ENCODE measurements at places on chromosomes 2 and 18.
A peak's percentile ranks its signal among the peaks of the same experiment; 100 is the strongest.

- peak; percentile 69 for DNase-seq
Observed at GRCh38 chr2:20050646-20051531, 539 bp downstream of the LAPTM4A start.

DNA sequence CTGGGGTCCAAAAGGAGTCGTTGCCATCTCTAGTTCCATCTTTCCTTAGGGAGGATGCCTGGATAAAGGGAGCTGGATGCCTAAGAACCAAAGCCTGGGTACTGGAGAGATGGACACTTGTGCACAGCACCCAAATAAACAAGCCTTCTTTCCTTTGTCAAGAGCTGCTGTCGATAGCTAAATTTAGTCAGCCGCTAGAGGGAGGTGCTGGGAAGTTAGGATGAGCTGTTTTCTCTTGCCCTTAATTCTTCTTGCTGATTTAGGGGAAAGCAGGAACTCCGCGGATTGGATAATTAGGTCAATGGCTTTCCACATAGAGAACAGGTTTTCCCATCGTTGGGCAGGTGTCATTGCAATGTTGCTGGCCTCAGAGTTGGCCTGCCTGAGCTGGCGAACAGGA lies 30.9 kb upstream of the SERPINB12 start:
- peak; percentile 39 for DNase-seq

DNA sequence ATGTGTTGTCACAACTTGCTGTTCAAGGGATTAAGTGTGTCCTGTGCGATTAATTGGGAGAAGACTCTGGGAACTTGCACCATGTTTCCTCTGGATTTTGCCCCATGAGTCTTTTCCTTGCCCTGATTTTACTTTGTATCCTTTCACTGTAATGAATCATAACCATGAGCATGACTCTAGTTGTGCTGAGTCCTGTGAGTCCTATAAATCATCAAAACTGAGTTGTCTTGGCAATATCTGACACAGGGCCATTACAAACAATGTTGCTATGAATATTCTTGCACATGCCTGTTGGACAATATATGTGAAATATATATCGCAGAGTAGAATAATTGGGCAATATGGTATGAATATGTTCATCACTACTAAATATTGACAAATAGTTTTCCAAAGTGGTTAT lies 56.5 kb upstream of the COL5A2 start:
- no peak for DNase-seq

GRCh38 chr2:79394485-79394859 lies 118.4 kb upstream of the CTNNA2 start:
- no peak for DNase-seq

DNA sequence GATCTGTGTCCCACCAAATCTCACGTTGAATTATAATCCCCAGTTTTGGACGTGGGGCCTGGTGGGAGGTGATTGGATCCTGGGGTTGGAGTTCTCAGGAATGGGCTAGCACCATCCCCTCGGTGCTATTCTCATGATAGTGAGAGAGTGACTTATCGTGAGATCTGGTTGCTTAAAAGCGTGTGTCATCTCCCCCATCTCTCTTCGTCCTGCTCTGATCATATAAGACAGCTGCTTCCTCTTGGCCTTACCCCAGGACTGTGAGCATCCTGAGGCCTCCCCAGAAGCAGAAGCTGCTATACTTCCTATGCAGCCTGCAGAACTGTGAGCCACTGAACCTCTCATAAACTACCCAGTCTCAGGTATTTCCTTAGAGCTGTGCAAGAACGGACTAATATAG lies 163.7 kb upstream of the NDUFV2 start:
- peak; percentile 28 for DNase-seq

DNA sequence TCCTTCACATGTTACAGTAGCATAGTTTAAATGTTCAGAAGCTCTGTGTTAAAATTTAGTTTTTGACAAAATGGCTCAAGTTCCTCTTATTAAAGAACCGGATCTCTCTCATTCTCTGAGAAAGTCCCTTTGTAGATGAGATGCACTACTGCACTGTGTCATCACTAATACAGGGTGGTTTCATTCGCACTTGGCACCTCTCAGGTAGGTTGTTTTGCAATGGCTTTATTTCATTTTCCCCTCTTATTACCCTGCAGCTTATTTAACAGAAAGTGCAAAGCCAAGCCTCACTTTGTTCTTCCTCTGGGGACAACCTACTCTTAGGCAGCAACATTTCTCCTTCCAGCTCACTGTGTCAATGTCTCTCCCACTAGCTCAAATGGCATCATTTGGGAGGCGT lies 185.1 kb downstream of the DLGAP1 start:
- DNase-seq: no peak

- DNase-seq: peak; percentile 11
Observed at GRCh38 chr2:4134551-4135550, 431.5 kb downstream of the DCDC2C start.

- peak; percentile 5 for DNase-seq
Observed at GRCh38 chr2:257429-257828, 6.4 kb downstream of the SH3YL1 start.

DNA sequence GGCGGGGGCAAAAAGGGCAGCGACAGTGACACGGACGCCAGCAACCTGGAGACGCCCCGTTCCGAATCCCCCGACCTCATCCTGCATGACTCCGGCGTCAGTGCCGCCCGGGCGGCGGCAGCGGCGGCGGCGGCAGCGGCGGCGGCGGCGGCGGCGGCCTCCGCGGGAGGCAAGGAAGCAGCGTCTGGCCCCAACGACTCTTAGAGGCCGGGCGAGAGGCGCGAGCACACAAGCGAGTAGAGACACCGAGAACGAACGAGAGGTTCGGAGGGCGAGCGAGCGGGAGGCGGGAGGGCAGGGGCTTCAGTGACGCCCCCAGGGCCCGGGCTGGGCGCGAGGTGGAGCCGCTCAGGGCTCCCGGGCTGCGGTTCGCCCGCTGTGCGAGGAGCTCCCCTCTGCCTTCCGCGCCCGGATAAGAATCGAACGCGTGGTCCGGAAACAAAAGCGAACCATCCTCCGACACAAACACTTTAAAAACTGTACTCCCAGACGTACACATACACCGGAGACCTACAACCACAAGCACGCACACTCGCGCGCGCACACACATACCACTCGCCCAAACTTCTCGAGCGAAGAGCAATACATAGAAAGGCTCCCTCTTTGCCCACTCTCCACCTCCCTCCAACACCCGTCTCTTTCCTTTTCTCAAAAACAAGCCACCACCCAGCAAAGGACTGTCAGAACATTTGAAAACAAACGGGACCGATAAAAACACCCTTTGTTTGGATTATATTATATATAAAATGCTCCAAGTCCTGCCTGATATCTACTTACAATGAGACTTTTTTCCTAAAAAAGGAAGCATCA lies 2.8 kb downstream of the SP9 start:
- peak; percentile 51 for DNase-seq

- peak; percentile 62 for DNase-seq
Observed at GRCh38 chr2:60485055-60485454, 68.4 kb downstream of the BCL11A start.

DNA sequence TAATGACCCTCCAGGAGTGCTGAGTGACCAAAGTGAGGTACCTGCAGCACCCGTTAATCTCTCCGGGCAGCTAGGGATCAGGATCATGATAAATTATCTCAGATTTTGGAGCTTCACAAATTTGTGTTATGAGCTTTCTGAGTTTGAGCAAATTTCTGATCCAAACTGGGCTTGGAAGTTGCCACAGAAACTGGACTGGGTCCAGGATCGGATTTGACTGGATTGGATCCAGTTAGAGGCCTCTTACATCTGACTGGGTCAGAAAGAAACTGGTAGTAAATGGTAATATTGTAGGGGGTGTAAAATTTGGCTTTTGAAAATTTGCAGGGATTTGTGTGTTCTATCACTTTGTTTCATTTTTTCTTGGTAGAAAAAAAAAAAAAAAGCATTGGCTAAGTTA lies 19.7 kb upstream of the CAPN13 start:
- no peak for DNase-seq

DNA sequence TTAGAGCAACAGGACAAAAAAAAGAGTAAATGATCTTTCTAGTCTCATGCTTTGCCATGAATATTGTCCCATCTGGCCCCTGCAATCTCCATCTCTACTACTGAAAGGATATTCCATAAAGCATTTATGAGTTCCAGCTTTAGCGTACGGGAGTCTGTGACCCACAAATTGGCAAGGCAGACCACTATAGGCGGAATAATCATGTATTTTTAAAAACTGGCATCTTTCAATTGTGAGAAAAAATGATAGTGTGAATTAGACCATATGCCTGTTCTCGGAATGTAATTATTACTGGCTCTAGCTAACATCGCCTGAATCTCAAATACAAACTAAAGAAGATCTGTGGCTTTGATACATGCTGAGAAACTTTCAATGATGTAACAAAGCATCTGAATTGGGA lies 738.1 kb upstream of the NXPH2 start:
- no peak for DNase-seq

- no peak for DNase-seq
Observed at GRCh38 chr2:205800773-205801172, 118.5 kb downstream of the NRP2 start.

DNA sequence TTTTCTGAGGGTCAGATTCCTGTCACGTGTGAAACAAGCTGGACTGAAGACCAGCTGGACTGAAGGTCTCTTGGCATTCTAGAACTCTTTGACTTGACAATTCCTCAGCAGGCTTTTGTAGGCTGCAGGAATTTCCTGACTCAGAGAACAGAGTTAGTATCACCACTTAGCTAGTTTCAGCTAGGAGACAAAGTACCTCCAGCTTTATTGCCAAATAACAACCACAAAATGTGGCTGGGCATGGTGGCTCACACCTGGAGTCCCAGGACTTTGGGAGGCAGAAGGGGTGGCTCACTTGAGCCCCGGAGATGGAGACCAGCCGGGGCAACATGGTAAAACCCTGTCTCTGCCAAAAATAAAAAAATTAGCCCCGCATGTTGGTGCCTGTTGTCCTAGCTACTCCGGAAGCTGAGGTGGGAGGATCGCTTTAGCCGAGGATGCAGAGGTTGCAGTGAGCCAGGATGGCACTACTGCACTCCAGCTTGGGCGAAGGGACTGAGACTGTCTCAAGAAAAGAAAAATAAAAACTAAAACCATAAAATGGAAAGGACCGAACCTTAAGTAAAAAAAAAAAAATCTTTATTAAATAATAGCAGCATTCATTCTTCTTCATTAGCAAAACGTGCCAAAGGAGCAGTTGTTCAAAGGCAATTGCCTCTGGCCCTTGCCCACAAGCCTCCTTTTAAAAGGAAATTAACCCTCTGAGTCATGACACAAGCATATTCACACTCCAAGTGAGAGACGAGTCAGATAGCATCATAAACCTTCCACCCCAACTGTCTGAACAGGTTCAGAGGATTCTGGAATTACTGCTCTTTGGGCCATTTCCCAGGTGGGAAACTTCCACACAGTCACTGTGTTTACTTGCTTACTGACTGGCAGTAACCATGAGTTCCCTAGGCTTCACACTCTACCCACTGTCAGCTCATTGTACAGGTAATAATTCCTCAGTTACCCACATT lies 88.9 kb downstream of the MYL12B start:
- no peak for DNase-seq

DNA sequence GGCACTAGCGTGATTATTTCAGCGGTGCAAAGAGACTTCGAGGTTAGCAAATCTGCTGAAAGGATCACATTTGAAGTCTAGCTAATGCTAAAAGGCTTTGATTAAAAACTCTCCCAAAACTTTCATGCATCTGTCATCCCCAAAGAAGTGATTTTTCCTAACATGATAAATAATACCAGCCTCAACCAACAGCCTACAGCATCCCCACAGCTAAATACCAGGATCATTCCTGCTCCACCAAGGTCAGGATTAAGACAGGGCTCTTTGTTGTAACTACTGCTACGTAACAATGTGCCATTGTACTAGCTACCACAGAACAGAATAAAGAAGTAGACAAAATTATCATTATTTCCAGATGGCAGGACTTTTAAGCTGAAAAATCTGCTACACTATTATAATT lies 1.6 kb downstream of the OR6B3 start:
- DNase-seq: no peak

DNA sequence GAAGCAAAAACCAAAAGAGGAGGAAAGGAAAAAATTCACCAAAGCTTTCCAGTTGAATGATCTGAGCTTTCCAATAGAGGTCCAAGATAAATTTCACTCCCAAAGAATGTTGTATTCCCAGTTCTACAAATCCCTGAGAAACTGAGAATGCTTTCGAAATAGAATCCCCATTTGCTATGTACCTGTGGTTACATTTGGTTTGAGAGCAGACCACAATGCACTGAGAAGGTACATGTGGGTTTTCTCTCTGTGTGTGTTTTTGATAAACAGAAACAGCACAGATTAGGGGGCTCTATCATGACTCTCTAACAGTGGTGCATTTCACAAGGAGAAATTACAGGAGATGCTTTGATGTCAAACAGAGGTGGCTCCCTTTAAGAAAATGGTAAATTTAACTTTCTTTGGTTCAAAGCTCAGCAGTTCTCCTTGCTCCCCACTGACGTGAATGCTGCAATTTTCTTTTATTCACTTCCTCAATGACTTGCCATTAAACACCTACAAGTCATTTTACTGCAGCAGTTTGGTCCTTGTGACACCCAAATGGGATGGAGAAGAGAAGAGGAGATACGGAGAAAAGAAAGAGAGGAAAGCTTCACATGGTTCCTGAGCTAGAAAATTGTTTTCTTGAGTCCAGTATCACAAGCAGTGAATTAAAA lies 108.7 kb downstream of the EPHA4 start:
- no peak for DNase-seq

DNA sequence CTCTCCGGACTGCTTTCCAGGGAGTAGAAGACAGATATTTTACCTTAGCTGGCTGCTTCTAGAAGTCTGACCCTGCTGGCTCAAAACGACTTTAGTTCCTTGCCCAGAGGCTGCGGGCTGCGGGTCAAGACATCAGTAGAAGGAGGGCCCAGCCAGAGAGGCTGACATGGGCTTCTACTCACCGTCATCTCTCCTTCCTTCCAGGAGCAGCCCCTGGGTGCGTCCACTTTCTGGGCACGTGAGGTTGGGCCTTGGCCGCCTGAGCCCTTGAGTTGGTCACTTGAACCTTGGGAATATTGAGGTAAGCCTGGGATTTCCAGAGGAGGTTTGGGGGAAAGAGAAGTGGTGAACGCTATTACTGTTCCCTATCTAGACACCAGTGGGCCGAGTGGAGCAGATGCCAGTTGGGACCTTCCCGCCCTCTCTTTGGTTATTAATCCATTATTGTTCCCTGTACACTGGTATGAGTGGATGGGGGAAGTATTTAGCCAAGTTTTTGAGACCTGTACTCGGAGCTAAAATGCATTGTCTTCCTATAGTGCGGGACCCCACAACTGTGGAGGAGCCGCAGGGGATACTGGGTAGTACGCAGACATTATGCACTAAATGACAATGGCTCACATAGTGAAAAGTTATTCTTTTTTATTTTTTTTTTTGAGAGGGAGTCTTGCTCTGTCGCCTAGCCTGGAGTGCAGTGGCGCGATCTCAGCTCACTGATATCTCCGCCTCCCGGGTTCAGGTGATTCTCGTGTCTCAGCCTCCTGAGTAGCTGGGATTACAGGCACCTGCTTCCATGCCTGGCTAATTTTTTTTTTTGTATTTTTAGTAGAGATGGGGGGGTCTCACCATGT lies 26.3 kb upstream of the CASP8 start:
- peak; percentile 63 for DNase-seq

GRCh38 chr2:183149489-183149888 lies 25.2 kb downstream of the NUP35 start:
- no peak for DNase-seq

GRCh38 chr2:76445880-76446279 lies 735.2 kb upstream of the GCFC2 start:
- DNase-seq: no peak

GRCh38 chr2:96703021-96703751 lies 36.7 kb downstream of the LMAN2L start:
- no peak for DNase-seq

All from suppressor macrophage treated with lipopolysaccharide for 4 hours (primary cell).